ENCODE measurements at places on chromosomes 4 and X.

DNA sequence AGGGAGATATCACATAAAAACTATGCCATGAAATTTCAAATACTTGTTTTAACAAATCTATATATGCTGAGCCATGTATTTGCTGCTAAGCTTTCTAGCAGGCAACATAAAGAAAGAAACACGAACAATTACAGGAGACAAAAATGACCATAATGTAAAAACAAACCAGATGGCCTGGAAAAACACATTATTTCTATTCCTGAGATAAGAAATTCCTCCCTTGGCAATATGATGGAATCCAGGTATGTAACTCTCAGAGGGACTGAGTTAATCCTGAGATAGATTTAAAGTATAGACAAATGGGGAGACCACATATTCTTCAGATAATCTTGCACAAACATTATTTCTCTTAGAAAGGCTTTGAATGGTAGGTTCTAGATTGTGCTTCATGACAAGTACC is 224.1 kb upstream of the MAB21L2 start:
- no peak for DNase-seq

- DNase-seq, result no peak
Observed at GRCh38 chrX:2657532-2658113, 33.5 kb upstream of the CD99 start.

GRCh38 chr4:85495621-85496020 is 20.7 kb downstream of the ARHGAP24 start:
- no peak for DNase-seq

DNA sequence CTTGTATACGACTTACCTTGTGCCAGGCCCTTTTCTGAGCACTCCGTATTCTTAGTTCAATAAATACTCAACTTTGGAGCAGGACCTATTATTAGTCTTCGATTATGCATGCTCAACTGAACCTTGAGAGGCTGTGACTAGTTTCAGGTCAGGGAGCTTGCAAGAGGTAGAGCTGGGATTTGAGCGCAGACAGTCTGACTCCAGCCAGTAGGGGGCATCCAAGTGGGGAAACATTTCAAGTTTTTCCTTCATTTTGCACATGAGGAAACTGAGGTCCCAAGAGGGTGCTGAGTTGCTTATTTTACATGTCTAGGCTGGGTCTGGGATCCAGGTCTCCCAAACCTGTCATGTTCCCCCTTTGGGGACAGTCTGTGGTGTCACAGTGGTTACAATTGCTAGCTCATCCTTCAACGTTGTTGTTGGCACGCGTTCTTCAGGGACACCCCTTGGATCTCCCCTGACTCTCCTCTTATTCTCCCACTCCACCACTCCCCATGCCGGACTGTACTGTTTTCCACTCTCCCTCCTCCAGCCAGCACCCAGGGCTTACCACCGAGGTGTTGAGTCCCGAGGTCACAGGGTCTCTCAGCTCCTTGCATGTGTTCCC is 6.7 kb upstream of the PRICKLE3 start:
- DNase-seq, result no peak

DNA sequence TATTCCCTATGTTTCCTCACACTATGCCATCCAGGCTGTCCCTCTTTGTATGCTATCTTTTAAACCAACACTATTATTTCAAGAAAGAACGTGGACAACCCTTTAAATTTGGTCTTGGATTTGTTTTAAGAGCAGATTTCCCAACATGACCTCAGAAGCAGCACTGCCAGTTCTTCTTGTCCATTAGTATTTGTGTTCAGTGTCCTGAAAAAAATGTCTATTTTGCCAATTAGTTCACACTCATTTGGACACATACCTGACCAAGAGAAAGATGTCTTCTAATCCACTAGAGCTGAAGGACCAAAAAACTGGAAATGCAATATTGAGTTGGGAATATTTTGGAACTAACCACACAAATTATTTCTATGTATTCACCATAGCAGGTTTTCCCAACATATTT is 223.2 kb upstream of the CNKSR2 start:
- no peak for DNase-seq

DNA sequence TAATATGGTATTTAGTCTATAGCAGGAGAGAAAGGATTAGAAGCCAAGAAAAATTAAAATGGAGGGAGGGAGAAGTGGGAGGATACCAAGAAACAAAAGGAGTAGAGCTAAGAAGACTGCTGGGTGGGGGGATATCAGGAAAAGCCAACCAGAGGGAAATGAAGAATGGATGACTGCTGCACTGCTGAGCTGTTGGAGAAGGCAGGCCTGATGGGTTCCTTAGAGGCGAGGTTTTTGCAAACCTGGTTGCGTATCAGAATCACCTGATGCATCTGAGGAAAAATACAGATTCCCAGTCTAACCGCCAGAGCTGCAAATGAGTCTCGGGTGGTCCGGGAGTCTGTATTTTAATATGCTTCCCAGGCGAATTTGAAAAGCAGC is 1.5 kb downstream of the PGRMC1 start:
- no peak for DNase-seq

GRCh38 chrX:153351981-153352380 is 18.0 kb downstream of the ZNF275 start:
- DNase-seq, result no peak

DNA sequence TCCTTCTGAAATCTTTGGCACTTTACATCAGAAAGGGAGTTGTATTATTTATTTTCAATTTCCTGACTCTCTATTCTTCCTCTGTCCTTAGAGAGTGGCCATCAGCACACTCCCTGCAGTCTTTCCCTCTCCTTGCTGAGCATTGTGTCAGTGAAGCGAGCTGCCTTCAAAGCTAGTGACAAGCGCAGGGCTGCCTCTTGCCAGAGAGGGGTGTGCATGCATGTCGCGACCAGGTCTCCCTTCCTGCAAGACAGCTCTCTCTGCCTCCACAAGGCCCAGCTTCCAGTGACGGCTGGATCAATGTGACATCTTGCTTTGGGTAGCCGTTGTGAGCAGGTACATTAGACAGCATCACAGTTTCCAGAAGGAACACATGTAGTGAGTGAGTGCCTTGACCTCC is 810.9 kb upstream of the TENM3 start:
- no peak for DNase-seq

- peak; percentile 9 for DNase-seq
Observed at GRCh38 chr4:182449186-182449929, 206.2 kb downstream of the TENM3 start.
